ENCODE measurements at places on chromosomes 3 and 15.

- no peak for DNase-seq
Observed at GRCh38 chr3:113607219-113607596, 74.9 kb downstream of the SIDT1 start.

- peak; percentile 35 for DNase-seq
Observed at GRCh38 chr15:82647045-82647834, at the start of gene CPEB1. Gene CPEB1 (minus strand): TSS chr15:82647363. CDS start chr15:82628459, 18,904 bp downstream.

GRCh38 chr15:69389426-69389825, 24.7 kb upstream of the KIF23 start:
- DNase-seq, result no peak

DNA sequence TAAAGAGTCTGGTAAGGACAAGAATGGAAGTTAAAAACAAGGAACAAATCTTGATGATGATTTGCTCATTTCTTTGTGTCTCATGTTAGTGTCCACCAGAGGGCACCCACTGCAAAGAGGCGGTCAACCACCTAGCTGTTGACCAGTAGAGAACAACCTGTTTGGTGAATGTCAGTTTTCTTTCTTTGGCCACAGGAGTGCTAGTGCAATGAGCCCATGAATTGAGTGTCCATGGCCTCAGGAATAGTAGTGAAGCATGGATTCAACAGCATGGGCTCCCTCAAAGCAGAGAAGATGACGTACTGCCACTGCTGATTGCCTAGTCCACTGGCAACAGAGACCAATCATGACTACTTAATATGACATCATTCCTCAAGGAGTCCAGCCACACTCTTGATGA, 10.7 kb upstream of the CNTN6 start:
- no peak for DNase-seq

DNA sequence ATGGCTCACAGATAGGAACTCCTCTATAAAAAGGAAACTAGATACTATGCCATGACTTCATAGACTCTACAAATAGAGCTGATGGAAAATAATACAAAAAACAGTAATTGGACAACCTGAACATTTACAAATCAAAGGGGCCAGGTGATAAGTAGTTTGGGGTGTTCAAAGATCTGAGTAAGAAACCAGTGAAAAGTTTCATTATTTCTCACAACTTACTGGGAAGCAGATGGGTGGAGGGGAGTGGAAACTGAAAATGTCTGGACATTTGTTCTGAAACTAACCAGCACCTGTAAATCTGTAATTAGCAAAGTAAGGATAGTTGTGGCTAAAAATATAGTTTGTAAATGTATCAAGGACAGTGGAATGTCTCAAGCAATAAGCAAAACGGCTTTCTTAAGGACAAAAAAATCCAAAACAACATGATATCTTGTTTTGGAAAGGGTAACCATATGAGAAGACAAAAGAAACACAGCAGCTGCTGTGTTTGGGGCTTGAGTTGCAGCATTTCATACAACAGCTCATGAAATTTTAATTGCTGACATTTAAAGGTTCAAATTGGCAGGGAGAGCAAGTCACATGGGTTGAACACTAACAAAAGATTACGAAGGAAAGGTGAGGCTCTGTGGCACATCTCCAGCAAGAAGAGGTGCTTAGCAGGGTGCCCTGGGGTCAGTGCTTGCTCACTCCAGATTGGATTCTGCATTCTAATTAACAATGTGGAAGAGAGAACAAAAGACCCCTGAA, 26.8 kb upstream of the THBS1 start:
- DNase-seq, result no peak

DNA sequence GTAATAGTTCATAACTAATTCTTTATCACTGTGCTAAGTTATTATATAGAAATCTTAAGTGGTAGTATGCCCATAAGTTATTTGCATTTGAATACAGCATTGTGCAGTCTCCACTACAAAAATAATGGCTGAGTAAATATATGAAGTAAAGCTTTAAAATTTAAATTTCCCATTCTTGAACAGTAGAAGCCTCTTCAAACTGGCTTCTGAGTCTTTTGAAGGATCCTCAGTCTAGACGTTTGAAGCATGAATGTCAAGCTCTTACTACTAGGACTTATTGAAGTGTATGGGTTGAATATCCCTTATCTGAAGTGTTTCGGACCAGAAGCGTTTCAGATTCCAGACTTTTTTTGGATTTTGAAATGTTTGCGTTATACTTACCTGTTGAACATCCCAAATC, 16.3 kb downstream of the MORF4L1 start:
- no peak for DNase-seq

GRCh38 chr3:124760601-124761000, 30.3 kb downstream of the UMPS start:
- DNase-seq, result no peak

GRCh38 chr3:2465842-2466241, 367.2 kb downstream of the CNTN4 start:
- no peak for DNase-seq

- DNase-seq, result no peak
Observed at GRCh38 chr3:61848885-61849284, 287.5 kb downstream of the PTPRG start.

DNA sequence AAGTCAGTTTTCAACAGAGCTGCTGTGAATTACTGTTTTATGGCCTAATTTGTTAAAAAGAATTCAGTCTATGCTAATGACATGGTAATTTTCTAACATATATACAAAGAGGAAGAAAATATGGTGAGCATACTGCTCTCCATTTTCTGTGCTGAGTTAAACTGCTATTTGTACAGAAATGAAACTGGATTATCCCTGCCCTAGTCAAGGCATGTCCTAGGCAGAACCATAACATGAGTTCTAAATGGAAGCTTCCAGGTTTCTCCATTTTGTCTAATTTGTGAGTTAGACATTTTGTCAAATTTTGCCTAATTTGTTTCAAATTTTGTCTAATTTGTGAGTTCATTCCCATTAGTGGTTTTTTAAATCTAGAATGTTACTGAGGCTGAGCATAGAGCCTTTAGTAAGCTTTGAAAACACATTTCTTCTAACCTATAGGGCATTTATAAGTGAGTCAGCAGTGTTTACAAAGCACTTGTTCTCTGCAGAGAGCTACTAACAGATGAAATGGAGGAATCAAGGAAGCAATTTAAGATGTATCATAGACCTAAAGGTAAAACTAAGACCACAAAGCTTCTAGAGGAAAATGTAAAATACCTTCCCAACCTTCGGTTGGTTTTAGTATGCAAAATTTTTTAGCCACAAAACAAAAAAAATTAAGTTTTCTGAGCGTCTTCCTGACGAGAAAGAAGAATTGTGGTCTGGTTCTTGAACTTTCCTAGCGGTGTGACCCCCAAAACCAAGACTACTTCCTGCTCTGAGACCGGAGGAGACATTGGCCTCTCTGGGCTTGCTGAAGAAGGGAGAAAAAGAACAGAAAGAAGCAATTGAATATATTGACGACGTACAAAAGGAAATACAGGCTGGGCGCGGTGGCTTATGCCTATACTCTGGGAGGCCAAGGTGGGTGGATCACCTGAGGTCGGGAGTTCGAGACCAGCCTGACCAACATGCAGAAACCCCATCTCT, 9.8 kb downstream of the P2RY14 start:
- no peak for DNase-seq

DNA sequence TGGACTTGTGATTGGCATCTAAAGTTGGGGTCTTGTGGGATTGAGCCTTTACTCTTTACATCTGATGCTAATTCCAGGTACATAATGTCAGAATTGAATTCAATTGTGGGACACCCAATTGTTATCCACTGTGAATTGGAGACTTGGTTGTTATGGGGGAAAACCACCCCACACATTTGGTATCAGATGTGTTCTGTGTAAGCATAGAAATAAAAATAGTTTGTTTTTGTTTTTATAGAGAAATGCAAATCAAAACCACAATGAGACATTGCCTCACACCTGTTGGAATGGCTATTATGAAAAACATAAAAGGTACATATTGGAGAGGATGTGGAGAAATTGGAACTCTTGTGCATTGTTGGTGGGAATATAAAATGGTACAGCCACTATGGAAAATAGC, 58.5 kb downstream of the CPA3 start:
- DNase-seq, result no peak

GRCh38 chr3:183360971-183361624, 67.3 kb downstream of the MCF2L2 start:
- DNase-seq, result no peak

- no peak for DNase-seq
Observed at GRCh38 chr3:135812057-135812456, 153.5 kb upstream of the PPP2R3A start.

GRCh38 chr3:178785961-178786360, 249.7 kb downstream of the KCNMB2 start:
- DNase-seq, result no peak

DNA sequence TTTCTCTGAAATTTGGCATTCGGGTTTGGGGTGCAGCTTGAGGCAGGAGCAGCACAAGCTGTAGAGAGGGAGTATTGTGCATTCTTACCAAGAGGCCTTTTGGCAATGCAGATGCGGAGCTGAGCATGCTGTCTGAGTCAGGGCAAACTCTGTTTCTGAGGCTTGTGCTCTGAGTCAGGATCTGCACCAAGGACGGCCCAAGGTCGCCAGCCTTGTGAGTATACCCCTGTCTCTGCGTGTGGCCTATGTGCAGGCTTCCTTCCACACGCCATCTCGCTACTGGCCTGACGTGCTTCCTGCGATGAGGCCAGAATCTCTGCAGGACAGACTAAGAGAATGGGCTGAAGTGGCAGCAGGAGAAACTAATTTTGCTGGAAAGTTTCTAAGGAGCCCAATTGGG, 83.8 kb upstream of the ROPN1 start:
- DNase-seq, result no peak

- DNase-seq, result no peak
Observed at GRCh38 chr3:197428117-197428801, 127.5 kb downstream of the BDH1 start.

- DNase-seq, result no peak
Observed at GRCh38 chr3:167602041-167602440, 51.7 kb downstream of the WDR49 start.

- no peak for DNase-seq
Observed at GRCh38 chr3:61092870-61093269, 158.4 kb downstream of the FHIT start.

- no peak for DNase-seq
Observed at GRCh38 chr3:184911570-184911969, 99.6 kb downstream of the VPS8 start.

- DNase-seq, result no peak
Observed at GRCh38 chr3:11072631-11073030, 80.1 kb downstream of the SLC6A1 start.

DNA sequence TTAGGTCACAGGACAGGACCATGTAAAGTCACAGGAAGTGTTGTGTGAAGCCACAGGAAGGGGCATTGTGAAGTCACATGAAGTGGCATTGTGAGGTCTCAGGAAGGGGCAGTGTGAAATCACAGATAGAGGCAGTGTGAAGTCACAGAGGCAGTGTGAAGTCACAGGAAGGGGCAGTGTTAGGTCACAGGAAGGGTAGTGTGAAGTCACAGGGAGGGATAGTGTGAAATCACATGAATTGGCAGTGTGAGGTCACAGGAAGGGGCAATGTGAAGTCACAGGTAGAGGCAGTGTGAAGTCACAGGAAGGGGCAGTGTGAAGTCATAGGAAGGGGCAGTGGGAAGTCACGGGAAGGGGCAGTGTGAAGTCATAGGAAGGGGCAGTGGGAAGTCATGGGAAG, 37.9 kb downstream of the GASK1A start:
- no peak for DNase-seq

DNA sequence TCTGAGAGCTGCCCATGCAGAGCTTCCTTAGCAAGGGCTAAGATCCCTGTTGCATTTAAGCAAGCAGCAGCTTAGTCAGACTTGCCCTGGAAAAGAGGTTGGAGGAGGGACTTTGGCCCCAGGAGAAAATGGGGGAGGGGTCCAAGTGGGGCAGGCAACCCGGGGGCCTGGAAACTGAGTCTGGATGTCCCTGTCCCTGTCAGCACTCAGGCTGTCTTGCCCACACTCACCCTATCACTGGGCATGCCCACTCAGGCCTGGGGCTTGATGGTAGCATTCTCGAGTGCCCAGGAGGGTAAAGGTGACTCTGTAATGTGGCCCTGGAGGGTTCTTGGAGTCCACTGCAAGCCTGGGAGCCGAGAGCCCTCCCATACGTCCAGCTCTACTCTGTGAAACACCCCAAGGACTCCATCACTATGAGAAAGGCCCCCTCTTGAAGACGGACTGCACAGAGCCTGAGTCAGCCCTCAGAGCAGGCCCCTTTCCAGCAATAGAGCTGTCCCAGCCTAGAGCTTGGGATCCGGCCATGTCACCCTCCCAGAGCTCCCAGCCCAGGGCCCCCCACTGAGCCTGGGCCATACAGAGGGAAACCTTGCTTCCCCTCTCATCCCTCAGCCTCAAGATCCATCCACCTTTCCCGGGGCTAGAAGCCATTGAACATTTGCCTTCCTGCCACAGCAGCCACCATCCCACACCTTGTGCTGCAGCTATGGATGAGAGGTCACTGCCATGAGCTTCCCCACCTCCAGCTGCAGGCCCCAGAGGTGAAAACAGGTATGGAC, 13.4 kb downstream of the MYL3 start:
- no peak for DNase-seq

DNA sequence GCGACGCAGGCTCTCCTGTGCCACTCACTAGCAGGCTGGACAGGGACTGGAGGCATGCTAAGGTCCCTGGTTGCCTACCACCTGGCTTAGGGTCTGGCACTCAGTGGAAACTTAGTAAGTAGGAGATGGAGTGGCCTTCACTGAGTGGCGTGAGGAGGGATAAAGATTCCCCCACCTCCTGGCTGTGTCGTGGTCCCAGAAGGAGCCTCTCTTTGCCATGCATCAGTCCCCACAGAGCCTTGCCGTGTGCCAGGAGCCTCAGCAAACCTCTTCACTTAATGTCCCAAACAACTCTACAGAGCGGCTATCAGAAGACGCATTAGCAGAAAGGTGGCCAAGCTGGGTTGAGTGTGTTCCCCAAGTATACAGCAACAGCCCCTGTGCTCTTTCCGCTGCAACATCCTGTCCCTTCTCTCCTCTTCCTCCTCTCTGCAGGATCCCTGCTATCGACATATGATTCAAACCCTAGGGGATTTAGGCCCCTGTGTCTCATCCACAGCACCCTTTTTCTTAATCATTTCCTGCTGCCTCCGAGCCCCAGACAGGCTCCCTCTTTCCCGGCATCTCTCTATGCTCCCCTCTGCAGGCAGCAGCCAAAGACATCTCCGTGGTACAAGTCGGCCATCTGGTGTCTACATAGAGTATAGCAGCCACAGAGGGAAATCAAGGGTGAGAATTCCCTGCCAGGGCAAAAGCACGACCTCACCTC, 66.7 kb downstream of the SLC6A1 start:
- peak; percentile 79 for DNase-seq
